Stimulated activated CD4-positive, alpha-beta T cell treated with anti-CD3 and anti-CD28 coated beads, Interleukin-4, amount 100 ng/mL, for 1 hour (primary cell): ENCODE measurements at places on chromosomes 6 and 20.

GRCh38 chr20:56445540-56445939 lies 22.9 kb upstream of the RTF2 start:
- no peak for DNase-seq

- no peak for DNase-seq
These were observed 3.4 kb downstream of the NAPB start for GRCh38 chr20:23417861-23418260.

DNA sequence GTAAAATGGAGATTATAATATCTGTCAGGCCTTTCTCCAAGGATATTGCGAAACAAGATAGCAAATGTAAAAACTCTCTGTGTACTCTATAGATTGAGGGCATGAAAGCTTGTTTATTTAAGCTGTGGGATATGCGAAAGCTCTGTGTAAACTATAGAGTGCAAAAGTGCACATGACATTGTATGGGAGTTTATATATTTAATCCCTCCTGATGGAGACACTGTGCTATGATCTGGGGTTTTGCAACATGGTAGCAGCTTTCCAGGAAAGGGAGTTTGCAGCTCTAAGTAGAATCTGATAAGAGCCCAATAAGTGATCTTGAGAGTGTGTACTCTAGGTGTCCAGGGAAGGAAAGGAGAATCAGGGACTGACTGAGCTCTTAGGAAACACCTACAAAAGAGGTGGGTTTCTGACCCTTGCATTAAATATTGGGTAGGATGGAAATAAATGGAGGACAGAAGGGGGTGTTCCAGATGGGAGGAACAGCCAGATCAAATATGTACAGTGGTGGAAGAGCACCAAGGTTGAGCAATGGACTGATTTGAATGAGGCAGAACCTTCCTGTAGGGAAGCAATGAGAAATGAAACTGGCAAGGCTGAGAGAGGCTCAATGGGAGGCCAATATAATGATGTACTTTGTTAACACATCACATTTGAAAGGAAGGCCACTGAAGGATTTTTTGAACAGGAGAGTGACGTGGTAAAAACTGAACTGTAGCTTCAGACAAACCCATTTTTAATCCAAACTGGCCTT lies 450.1 kb downstream of the GJA1 start:
- DNase-seq = no peak

GRCh38 chr6:18350712-18351111 lies 36.4 kb upstream of the RNF144B start:
- no peak for DNase-seq

- no peak for DNase-seq
These were observed 10.1 kb downstream of the EZR start for GRCh38 chr6:158808941-158809678.

- DNase-seq = no peak
These were observed 547.5 kb downstream of the COL12A1 start for GRCh38 chr6:74658391-74658790.

DNA sequence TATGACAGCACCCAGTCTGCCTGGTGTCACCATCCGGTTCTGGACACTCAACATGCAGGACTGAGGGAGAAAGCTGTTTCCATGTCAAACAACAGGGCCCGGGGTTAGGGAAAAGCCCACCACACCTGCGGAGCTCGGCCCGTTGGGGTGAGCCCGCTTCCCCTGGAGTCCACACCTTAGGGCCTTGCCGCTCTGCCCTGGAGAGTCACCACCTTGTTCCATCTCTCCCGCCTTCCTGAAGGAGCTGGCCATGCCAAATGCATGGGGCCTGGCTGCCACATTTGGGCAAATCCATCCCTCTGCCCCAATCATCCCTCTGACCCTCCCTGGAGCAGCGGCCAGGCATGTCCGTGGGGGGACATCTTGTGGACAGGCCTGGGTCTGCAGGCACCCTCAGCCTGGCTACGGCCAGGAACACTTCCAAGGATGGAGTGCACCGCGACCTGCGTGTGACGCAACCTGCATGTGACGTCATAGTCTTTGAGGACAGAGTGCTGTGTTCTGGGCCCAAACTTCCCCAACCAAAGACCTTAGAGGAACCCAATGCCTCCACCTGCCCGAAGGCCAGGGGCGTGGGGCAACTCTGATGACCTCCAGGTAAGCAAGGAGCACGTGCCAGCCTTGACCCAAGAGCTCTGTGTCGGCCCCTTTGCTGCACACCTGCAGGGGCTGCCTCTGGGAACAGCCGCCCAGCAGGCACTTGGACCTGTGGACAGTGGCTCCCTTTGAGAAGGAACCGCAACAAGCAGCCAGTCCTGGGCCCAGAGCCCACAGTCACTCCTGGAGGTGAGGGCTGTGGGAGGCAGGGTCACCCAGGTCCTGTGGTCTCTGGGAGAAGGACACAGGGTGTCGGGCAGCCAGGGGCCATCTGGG lies 1.7 kb downstream of the CABLES2 start:
- no peak for DNase-seq

DNA sequence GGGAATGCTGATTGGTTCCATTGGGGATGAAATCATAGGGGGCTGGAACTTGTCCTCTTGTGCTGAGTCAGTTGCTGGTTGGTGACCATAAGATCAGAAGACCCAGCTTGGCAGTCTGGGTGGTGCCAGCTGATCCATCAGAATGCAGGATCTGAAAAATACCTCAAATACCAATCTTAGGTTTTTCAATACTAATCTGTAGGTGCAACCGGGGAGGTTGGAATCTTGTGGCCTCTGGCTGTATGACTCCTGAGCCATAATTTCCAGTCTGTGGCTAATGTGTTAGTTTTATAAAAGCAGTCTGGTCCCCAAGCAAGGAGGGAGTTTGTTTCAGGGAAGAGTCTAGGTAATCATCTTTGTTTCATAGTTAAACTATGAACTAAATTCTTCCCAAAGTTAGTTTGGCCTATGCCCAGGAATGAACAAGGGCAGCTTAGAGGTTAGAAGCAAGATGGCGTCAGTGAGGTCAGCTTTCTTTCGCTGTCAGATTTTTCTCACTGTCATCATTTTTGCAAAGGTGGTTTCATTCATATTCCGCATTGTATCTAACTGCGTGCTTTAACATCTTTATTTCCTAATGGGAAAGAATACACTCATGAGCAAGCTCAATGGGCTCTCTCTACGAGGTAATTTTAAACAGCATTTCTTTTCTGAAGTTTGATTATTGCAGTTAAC lies 2.0 kb downstream of the ARMH2 start:
- DNase-seq = no peak

DNA sequence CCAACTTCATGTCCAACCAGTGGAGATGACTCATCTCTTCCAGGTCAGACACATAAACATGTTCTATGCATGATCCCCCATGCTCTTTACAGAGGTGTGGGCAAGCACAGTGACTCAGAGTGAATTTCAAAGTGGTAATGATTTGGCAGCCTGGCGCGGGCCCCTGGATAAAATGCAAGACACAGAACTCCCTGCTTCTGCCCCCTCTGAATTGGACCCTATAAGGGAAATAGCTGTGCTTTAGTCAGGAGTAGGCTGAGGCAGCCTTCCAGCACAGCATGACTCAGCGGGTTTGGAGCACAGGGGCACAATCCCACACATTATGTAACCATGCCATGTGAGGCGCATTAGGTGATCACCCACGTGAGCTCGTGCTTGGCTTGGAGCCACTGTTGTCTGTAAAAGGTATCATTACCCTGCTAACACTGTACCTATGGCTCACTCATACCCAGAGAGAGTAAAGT lies 127.4 kb downstream of the C6orf118 start:
- DNase-seq = no peak

DNA sequence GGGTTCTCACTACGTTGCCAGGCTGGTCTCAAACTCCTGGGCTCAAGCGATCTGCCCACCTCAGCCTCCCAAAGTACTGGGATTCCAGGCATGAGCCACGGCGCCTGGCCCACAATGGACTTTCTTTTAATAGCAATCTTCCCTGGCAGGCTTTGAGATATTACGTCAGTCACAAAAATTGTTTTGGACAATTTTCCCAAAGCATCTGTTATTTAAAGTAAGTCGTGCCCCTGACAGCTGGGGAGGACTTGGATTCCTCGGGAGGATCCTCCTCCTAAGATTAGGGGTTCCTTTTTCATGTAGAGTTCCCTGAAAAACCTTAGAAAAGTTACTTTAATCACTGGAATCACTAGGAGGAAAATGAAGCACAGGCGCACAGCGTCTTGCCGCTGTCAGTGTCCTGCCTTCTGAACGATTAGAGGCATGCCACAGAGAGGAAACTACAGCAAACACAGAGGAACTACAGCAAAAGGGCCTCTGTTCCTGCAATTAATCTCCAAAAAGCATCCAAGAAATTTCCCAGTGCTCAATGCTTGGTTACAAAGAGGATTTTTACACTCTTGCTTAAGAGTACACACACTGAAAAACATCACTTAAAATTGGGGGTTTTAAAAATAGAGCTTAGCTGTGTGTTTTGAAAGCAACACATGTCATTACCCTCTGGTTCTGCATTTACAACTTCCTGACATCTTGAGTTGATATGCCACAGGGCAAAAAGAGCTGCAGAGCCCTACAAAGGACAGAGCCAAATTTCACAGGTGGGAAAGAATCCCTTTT lies 4.5 kb downstream of the ACSS1 start:
- no peak for DNase-seq

DNA sequence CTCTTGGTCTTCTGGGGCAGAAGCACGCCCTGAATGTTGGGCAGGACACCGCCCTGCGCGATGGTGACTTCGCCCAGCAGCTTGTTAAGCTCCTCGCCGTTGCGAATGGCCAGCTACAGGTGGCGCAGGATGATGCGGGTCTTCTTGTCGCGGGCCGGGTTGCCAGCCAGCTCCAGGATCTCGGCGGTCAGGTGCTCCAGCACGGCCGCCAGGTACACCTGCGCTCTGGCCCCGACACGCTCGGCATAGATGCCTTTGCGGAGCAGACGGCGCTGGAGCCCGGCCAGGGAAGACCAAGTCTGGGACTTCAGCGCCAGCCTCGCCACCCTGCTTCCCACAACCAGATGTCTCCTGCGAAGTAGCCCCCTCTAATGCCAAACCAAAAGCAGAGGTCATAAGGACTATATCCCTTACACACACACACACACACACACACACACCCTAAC lies 8.0 kb upstream of the SLC17A3 start:
- DNase-seq = peak; percentile 12

- DNase-seq = no peak
These were observed 97.2 kb downstream of the DACT2 start for GRCh38 chr6:168222115-168223043.

GRCh38 chr6:18392346-18392877 lies 5.3 kb downstream of the RNF144B start:
- DNase-seq = no peak

- DNase-seq = no peak
These were observed 120.8 kb upstream of the PTPN1 start for GRCh38 chr20:50389438-50389807.

DNA sequence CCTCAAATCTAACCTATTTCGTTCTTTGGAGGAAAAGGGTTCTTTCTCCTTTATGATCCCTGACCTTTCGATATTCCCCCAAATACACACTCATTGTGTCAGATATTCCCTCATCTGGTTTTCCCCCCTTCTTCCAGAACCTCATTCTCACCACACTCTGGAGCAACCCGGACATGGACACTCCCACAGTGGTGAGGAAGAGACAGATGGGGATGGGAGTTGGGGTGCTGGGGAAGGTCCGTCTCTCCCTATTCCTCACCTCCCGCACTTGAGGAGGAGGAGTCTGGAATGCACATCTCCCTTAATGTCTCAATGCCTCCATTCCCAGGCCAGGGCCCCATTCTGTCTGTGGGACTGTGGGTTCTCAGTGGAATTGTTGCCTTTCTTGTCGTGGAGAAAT lies 1.3 kb downstream of the SLC39A7 start:
- DNase-seq = no peak

DNA sequence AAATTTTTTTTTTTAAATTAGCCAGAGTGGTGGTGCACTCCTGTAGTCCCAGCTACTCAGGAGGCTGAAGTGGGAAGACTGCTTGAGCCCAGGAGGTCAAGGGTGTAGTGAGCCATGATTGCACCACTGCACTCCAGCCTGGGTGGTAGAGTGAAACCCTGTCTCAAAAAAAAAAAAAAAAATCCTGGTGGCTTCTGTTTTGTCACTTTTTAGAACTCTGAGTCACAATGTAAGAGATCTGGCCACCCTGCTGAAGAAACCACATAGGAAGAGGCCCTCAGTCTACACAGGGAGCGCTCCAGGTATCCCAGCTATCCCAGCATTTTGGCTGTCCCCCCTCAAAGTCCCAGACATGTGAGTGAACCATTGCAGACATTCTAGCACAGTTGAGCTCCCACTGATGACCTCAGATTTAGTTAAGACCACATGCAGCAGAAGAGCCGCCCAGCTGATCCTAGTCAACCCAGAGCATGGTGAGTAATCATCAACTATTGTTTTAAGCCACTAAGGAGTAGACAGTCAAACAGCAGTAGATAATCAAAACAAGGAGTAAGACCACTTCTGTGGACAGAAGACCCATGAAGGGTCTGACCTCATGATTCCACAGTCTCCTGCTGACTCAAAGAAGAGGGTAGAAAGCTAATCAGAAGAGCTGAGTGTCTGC lies 12.7 kb upstream of the ARFGEF2 start:
- no peak for DNase-seq

GRCh38 chr6:93419304-93420162 lies at the start of gene EPHA7:
Gene EPHA7 (minus strand): TSS chr6:93419559. CDS start chr6:93419341, 218 bp downstream.
- peak; percentile 25 for DNase-seq

DNA sequence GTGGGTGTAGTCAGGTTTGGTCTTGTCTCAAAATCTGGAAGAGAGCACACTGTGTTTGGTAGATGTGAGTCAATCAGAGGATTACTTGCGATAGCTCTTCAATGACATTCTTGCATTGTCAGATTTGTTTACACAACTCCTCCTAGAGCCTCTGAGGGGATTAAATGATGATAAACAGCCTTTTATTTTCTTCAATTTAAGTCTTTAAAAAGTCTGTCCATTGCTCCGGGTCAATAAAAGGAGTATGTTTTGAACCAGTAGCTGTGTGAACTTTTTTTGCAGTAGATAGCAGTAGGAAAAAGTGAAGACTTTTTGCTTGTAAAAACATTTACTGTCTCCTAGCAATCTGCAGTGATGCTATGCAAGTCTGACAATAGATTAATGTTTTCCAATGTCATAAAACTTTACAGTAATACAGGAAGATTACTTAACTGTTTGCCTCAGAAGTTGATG lies 49.9 kb downstream of the GJA1 start:
- DNase-seq = no peak

DNA sequence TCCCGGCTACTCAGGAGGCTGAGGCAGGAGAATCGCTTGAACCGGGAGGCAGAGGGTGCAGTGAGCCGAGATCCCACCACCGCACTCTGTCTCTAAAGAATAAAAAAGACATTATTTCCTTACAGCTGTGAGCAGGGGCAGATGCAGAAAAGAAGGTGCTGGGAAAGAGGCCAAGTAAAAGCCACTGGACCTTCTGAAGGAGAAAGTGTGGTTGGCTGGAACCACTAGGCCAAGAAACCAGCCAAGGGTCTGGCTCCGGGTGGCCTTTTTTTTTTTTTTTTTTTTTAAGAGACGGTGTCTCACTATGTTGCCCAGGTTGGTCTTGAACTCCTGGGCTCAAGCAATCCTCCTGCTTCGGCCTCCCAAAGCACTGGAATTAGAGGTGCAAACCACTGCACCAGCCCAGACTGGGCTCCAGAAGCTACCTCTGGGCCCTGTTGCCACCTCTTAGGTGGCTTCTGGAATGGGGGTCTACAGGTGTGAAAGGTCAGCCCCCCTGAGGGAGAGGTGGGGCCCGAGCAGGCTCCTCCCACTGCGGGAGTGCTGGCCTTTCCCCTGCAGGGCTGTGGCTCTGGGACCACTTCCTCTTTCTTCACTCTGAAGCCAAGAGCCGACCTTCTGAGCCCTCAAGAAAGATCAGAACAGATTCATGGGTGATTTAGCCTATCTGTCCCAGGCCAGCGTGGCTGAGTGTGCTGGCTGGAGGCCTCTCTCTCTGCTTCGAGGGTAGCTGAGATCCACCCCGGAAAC lies at the start of gene FGD2:
Gene FGD2 (plus strand): TSS at position 595 of the 750 bp plus-strand sequence. CDS start 163 bp downstream, outside the sequence.
- DNase-seq = no peak

GRCh38 chr20:25198663-25199383 lies 3.3 kb downstream of the ENTPD6 start:
- DNase-seq = no peak

- no peak for DNase-seq
These were observed 15.8 kb upstream of the PLCB1 start for GRCh38 chr20:8116067-8116811.
